Panc1 (cell line): ENCODE measurements at places on chromosomes 6 and 20. TPM values are rescaled to one million over a fixed set of nuclear protein-coding genes. Genes with fewer than 3 reads are reported as not detected.

Gene ACTL10
- not detected for total RNA-seq

Gene MED23
- 18.3 TPM for total RNA-seq

Gene BPI
- not detected for total RNA-seq

Gene ERVFRD-1
- total RNA-seq, result not detected
